Stimulated activated CD4-positive, alpha-beta T cell treated with anti-CD3 and anti-CD28 coated beads, Interleukin-15, amount 100 ng/mL, for 1 hour (primary cell): ENCODE measurements at places on chromosomes 6 and 20.

DNA sequence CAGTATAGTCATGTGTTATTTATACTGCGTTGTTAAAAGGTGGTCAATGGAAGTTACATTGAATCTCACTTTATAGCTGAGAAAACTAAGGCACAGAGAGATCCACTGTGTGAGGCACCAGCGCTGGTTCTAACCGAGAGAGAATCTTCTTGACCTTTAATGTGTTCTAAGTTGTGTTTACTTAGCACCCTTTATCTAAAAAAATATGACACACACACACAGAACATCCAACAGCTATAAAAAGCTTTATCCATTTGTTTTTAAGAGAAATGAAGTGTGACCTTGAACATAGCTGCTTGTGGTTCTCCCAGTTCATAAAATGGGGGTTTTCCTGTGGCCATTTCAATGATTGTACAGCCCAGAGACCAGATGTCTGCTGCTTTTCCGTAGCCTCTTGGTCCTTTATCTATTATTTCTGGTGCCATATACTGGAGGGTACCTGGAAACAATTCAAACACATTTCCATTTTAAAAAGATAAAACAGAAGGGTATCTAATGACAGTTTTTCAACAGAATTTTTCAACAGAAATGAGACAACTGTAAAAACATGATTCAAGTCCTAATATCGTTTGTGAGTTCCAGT lies 54.8 kb upstream of the MAP7 start:
- no peak for DNase-seq

DNA sequence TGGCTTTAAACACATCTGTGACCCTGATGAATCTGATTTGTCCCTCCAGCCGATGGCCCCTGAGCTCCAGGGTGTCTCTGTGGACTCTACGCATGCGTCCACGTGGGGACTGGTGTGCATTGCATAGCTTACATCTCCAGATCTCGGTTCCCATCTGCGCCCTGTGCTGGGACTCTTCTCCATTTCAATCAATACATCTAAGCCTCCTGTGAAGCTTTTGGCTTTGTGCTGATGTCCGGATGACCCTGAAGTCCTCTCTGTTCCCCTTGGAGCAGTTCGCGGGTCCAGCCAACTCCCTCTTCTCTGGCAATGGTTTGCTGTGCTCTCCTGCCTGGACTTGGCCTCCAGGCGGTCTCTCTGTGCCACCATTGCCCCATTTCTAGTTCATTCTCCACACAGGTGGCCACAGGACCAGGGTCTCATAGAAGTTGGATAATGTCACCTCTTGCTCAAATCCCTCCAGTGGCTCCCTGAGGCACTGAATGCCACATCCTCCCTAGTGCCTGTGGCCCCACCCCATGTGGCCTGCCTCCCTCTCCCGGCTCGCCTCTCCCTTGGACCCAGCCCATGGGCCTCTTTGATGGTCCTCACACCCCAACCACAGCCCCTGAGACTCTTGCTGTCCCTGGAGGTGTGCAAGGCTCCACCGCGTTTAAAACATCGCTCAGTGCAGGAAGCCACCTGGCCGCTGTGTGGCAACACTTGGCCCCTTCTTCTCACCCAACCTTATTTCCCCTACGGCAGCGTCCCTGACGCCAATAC lies 155.4 kb downstream of the SYCP2 start:
- DNase-seq = no peak

DNA sequence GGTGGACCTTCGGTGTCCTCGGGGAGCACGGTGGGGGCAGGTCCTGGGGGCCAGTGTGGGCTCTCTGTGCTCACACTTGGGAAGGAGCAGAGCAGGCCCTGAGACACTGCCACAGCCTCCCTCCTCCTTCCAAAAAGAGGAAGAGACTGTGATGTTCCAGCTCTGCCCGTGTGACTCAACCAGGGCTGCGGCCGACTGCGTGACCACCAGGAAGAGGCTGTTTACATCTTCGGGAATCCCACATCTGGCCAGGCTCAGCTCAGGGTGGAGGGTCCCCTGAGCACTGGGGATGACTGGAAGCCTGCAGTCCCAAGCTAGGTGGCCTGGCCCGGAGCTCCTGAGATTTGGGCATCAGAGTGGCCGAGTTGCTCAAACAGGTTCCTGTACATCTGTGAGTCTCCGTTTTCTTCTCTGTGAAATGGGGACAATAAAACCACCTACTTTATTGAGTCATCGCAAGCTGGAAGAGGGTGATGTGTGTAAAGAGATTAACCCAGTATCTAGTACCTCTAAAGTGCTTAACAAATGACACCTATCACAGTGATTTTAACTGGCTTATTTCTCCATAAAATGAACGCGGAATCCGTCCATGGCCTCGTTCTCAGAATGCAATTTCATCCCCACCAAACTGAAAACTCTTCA lies 242.1 kb downstream of the DLL1 start:
- no peak for DNase-seq

DNA sequence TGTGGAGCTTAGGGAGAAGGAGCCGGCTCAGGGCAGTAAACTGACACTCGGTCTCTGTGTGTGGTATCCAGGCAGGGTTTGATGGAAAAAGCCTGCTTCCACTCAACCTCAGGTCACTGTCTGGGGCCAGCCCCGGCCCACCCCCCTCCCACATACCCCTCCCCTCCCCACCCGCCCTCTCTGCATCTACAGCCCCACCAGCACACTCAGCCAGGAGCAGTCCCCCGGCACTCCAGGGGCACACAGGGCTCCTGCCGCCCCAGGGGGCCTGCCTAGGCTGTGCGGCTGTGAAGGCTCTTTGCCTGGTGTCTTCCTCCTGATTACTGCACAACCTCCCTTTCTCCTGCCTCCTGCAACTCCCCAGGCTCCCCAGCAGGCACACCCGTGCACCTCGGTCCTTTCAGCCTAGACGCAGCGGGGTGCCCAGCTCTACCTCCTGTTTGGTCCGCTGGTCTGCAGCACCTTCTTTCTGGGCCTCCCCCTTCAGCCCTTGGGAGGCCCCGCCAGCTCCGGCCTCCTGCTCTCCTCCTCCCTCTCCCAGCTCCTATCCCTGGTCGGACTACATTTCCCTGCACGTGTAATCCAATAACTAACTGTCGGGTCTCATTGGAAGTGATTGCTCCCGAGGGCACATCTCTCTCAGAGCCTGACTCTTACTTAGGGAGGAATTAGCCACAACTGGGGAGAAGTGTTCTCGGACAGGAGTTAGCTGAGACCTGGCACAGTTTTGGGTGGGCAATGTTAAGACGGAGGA lies 1.3 kb upstream of the FOXF2 start:
- DNase-seq = no peak

GRCh38 chr6:120614723-120615122 lies 719.6 kb downstream of the TBC1D32 start:
- DNase-seq = no peak

DNA sequence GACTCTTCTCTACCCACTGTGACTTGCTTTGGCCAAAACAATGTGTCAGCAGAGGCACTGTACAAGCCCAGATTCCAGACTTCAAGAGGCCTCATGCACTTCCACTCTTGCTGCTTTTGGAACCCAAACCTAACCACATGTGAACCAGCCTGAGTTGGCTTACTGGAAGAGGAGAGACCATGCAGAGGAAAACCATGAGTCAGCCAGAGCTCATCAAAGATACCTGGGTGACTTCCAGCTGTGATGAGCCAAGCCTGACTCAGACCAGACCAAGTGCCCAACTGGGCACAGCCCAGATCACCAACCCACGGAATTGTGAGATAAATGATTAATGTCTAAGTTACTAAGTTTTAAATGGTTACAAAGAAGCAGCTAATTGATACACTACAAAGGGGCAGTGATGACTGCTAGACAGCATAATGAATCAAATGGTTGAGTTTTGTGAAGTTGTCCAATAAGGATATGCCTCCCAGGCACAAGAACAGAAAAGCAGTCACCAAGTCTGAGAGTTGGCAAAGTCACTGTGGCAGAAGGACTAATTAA lies 16.2 kb upstream of the BEND6 start:
- DNase-seq = no peak

DNA sequence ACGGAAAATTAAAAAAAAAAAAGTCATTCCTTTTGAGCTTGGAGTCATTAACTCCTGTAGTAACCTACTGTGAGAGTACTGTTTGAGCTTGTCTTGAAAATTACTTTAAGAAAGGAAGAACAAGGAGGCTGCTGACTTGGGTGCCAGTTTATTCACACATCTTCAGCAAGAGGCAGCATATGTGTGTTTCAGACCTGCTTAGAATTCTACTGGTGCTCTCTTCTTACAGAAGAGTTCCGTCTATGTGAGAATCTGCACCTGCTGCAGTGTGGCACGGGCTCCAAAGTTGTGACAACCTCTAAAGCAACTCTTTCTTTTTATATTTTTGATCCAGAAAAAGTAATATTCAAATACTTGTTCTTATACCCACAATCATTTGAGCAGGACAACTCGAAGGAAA lies 117.4 kb upstream of the SOX4 start:
- DNase-seq = no peak

DNA sequence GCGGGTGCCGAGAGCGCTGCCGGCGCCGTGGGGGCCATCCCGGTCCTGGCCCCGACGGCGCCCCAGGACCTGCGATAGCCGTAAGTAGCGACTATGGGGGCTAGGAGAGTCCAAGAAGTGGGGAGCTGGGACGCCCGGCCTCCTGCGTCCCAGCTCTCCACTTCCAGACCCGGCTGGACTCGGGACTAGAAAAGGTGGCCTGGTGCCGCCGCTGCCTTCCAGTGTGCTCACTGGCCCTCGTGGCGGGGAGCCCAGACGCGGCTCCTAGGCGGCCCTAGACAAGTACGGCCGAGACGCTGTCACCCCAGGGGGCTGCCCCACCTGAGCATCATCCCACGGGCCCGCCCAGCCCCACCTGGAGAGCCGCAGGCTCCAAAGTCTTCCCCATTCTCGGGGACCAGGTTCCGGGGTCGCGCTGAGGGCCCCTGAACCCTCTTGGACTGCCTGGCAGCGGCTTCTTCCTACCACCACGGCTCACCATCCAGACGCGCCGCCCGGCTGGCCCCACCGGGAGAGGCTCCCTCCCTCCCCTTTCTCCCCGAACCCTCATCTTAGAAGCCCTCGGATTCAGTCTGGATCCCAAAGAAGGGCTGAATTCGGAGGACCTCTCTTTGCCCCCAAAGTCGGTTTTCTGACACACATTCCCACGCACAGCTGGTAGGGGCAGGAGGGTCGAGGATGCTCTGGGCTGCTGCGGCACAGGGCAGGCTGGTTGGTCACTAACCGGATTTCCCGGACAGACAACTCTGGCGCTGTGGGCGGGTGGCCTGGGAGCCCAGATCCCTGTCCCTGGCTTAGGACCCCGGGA lies 870 bp upstream of the MDFI start:
- DNase-seq = no peak

DNA sequence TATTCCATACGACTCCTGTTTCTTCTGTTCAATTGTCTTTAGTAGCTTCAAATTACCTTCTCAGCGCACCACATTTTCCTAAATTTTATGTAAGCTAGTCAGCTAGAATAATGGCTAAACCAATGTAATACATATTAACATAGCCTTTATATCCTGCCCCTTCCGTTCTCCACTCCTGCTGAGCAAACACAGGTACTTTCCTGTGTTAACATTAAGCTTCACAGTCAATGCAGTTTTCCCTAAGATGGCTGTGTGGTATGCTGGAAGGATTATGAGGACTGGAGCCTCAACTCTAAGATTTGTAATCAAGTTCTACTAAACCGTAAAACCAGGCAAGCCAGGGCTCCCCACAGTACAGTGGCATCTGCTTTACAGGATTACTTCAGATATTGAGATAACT lies 29.4 kb downstream of the HTR1B start:
- DNase-seq = no peak

DNA sequence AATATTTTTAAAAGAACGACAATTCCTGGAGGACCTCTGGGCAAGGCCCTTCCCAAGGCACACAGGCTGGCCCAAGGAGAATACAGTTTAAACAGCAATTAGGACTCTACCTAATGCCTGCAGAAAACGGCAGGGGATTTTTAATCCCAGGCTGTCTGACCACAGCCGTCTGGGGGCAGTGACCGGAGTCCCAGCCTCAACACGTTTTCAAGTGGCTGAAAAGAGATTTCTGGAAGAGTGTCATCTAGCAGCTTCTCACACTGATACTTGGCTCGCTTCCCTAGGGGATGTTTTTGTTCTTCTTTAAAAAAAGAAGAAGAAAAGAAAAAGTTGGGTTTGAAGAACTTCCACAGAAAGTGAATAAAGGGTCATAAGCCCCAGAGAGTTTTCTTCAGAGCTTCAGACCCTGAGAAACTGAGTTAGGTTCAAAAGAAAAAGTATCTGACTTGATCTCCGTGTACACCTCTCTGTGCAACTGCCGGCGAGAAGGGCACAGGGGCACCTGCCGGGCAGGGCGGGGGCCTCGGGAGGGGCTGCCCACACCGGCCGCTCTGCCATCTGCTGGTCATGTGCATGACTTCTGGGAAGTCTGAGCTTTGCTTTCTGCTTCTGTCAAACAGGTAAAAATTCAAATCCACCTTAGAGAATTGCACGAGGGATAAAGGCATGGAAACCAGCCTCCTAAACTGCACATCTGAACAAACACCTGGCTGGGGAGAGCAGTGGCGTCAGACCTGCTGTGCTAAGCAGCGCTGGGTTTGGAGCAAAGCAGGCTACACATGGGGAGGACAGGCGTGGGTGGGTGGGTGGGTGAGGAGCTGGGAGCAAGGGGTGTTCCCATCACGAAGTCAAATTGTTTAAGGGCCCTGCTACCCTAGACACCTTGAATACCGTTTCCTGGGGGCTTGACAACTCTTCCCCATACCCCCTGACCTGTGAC lies 33.0 kb downstream of the RRBP1 start:
- DNase-seq = no peak

DNA sequence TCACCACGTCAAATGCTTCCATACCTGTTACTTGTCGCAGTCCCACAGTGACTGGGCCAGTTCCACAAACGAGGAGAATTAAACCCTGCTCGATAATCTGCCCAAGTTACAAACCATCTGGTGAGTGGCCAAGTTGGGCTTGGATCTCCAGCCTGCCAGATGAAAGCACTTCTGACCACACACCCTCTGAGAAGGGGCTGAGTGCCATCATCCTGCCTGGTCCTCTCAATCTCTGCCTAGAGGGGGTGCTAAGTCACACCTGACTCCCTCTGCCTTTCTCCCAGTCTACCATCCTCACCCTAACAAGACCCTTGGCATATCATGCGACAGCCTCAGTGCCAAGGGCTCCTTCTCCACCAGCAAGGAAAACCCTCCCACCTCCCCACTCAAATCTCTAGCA lies 15.8 kb downstream of the RRP36 start:
- DNase-seq = no peak

DNA sequence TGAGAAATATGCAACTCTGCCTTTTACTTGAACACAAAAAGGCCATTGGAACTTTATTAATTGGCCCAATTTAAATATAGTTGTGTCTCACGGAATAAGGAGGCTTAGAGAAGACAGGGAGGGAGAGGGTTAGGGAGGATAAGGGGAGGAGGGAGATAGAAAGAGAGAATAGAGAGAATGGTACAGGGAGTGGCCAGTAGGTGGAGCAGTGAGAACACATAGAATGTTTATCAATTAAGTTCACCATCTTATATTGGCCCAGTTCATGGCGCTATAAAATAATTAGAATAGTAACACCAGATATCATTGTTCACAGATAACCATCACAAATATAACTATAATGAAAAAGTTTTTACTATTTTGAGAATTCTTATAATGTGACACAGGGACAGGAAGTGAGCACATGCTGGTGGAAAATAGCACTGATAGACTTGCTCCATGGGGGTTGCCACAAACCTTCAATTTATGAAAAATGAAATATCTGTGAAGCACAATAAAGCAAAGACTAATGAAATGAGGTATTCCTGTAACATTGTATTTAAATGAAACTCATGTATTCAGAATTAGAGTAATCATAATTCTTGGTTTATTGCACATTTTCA lies 374.1 kb upstream of the MANEA start:
- DNase-seq = no peak

- no peak for DNase-seq
Measured at GRCh38 chr6:52590152-52590891, 13.5 kb upstream of the TRAM2 start.

- DNase-seq = peak; percentile 84
Measured at GRCh38 chr20:45373353-45374100, 4.6 kb downstream of the TP53TG5 start.
